ENCODE measurements at places on chromosomes 5 and 9.

DNA sequence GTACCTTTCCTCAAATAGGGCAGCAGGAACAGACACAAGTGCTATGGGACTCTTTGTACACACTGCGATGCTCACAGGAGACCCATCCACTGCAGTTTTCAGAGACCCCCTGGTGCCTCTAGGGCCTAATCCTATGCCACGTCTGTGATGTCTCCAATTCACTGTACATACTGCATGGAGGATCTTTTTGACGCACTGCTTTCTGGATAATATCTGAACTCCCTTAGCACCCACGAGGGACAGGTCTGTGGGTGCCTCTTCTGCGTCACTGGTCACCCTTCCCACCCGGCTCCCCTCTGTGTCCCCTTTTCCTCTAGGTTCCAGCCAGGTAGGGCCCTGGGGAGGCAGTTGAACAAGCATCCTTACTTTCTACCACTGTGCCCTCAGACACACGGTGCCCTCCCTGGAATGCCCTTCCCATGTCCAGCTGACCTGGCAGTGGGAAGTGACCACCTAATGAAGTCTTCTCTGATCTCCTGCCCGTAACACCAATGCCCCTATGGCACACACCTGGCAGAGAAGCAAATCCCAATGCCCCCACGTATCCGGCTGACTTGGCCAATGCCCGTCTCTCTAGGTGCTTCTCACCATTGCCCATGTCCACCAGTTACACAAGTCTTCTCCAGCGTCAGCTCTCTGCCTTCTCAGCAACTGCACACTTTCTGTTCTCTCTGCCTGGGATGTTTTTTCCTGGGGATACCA is 41.5 kb downstream of the FOXI1 start:
- DNase-seq: no peak

- DNase-seq: no peak
Observed at GRCh38 chr5:58849921-58850667, 267.2 kb downstream of the RAB3C start.

DNA sequence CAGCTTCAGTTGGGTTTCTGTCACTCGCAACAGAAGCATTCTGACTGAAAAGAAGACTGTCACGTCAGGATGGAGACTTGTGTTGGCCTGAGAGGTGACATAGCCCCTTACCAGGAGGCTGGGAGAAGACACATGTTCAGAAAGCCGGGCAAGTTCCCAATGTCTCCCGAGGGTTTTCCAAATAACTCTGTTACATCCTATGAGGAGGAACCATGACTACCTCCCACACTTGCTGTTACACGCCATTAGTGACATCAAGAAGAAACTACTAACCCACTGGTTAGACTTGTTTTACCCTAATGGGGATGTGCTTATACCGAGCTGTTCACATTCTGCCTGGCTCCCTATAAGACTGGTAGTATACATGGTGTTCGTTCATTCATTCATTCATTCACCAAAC is 33.3 kb downstream of the SH3PXD2B start:
- no peak for DNase-seq

DNA sequence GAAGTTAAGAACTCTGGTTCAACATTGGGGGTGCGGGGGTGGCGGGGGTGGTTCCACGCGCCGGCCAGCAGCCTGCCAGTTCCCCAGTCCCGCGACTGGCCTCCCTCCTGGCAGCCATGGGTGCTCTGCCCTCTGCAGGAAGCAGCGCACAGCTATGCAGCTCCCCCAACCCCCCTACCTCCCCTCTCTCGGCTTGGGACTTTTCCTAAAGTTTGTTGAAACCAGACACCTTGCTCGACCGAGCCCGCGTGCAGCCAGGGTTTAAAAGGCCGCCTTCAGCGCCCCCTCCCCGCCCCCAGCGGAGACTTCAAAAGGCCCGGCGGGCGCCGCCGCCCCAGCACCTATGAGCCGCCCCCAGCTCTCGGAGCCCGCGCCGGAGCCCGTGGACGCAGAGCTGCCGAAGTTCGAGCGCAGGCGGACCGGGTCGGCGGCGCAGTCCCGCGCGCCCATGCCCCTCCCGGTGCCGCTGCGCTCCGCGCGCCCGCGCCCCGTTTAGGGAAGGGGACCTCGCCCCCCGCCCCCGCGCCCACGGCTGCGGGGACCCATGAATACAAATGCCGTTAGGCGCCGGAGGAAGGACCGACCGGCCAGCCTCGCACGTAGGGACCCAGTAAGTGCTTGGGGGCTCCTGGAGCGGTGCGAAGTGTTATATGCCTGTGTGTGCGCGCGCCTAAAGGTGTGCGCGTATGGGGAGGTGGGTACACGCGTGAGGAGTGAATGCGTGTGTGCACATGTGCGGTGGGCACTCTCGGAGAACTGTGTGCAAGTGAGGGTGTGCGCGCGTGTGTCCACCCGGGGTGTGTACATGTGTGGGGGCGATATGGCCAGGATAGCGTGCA is 1.4 kb upstream of the COL27A1 start:
- DNase-seq: no peak

DNA sequence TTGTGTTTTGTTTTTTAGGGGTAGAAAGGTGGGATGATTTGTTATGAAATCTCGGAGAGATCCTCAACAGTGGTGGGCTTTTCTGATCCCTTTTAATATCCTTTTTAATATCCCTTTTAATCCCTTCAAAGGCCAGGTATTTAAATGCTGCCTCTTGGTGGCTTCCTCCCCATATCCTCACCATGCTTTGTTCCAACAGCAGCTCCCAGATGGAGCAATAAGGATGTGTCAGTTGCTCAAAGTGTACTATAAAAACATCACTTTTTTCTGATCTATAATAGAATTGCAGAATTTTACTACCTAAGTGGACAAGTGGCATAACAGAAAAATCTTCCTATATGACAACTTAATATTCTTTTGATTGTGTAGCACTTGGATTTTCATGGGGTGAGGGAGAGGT is 160.1 kb downstream of the GNAQ start:
- DNase-seq: no peak

DNA sequence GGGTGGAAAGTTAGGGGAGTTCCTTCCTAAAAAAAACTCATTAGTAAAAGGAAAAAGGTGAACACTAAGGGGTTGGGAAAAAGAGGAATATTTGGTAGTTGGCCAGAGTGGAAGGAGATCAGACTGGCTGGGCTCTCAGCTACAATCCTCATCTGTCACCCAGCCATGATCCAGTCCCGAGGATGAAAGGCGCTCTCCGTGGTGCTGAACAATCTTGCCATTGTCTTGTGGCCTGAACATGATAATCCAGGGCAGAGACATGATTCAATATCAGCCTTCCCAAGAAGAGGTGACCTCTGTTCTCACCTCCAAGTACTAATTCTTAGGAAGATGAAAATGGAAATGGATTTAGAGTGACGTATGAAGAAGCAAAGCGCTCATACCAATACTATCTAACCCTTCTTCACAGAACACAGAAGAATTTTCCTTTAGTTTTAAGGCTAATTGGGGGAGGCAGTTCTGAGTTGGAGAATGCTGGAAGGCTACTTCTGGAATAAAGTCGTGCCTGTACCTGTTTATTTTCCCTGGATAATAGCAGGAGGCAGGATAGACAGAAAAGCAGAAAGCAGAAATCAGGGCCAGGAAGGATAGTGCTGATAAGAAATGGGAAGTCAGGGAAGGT is 36.6 kb upstream of the MYORG start:
- DNase-seq: no peak

DNA sequence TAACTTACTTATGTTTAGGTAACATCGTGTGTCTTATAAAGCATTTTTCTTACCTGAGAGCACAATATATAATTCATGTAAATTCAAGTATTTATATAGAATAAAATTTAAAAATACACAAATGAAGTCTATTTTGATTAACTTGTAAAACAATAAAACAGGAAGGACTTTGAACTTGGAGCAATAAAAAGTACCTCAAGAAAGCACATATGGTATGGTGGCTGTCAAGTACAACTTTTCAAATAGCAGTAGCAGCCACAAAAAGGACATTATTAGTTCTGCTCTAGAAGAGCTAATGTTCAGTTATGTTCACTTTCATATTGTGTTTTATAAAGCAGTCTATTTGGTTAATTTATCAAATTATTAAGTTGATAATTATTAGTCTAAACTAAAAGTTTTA is 31.4 kb downstream of the SLF1 start:
- DNase-seq: no peak

GRCh38 chr9:99134893-99135341 is 30.0 kb downstream of the TGFBR1 start:
- no peak for DNase-seq

DNA sequence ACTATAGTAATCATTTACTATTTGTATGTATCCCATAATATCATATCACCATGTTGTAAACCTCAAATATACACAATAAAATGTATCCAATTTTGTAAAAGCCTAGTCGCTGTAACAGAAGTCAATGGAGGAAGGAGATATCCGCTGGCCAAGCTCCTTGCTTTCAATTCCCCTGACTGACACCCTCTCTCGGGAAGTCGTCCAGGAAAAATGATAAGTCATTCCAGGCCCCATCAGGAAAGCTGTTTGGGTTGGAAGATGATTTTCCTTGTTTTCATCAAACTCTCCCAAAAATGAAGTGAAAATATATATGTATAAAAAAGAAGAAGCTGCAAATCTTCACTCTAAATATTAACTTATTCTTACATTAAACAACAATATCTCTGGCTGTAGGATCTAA is 52.2 kb upstream of the GABRB2 start:
- no peak for DNase-seq

DNA sequence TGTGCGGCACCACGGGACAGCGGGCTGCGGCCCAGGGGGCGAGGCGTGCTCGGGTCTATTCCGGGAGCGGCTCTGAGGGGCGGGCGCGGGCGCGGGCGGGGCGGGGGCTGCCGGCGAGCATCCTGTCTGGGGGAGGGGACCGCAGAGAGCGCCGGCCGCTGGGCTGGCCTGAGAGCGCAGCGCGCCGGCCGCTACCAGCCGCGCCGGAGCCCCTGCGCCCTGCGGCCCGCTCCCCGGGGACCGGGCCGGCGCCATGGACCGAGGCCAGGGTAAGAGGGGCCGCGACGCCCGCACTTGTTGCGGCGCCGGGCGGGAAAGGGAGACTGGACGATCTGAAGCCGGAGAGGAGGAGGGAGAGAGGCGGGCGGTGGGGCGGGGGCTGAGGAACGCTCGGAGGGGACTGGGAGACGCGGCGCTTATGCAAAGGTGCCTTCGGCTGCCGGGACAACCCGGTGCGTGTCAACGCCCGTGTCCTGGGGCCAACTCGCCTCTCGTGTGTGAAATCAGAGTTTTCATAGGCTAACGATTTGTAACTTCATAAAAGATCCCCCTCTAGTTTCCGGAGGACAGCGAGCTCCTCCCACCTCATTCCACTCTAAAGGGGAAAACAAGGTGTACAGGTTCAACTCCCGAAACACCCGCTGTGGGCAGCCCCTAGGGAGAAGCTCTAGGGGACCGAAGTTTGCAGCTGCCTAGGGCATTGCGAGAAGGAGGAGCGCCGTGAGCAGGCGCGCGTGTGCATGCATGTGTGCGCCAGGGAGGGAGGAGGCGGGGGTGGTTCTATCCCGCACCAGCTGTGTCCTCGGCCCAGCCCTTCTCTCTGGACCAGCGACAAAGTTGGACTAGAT is at the start of gene AFAP1L1:
TSS of gene AFAP1L1 (plus strand) at position 144 of the 848 bp plus-strand sequence. CDS start at position 254, 110 bp downstream.
- DNase-seq: no peak

GRCh38 chr5:17046320-17046719 is 110.2 kb upstream of the MYO10 start:
- no peak for DNase-seq

GRCh38 chr9:112173489-112174221 is 1.4 kb downstream of the SUSD1 start:
- no peak for DNase-seq

- DNase-seq: no peak
Observed at GRCh38 chr5:74446725-74447241, 193.7 kb downstream of the ENC1 start.

DNA sequence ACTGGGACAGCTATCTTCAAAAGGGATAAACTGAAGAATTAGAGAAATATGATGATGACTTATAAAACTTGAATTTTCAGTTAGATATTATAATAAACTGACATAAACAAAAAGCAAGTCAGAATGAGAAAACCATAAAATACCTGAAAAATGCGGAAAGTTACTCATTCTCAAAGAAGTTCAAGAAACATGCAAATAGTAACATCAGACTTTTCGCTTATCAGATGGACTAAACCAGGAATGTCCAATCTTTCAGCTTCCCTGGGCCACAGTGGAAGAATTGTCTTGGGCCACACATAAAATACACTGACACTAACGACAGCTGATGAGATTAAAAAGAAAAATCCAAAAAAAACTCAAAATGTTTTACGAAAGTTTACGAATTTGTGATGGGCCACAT is 53.9 kb downstream of the DROSHA start:
- no peak for DNase-seq

DNA sequence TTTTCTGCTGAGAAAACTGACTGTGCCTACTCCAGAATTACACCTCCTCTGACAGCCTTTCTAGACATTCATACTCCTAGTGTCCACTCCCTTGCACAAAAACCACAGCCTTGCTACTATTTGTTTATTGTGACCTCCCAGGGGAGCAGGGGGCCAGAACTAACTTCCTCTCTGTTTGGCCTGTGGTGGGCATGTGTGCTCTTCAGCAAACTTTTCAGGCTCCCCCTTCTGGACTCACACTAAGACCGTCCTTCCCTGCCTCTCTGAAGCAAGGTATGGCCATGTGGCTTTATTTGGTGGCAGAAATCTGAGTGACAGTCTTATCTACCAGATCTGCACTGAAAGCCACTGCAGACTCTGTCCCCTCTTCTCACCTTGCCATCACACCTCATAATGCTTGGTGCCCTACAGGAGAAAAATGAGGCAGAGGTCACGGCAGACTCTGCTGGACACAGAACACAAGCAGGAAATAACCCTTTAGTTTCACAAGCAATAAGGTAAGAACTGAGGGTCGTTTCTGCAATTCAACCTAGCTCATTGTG is 28.2 kb downstream of the LIFR start:
- DNase-seq: no peak

DNA sequence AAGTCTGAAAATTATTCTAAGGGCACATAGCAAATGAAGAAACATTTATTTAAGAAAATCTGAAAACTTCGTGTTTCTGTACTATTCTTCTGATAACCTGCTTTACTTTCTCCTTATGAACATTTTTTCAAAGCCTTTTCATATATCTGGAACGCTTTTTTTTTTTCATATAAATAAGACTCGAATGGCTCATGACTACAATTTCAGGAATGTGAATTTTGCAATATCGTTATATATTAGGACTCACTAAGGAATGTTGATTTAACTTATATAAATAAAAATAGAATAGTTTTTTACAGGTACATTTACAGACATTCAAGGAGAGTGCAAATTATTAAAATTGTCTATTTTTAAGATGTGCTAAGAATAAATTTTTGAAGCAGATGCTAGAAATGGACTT is 42.9 kb downstream of the GPBP1 start:
- DNase-seq: no peak

DNA sequence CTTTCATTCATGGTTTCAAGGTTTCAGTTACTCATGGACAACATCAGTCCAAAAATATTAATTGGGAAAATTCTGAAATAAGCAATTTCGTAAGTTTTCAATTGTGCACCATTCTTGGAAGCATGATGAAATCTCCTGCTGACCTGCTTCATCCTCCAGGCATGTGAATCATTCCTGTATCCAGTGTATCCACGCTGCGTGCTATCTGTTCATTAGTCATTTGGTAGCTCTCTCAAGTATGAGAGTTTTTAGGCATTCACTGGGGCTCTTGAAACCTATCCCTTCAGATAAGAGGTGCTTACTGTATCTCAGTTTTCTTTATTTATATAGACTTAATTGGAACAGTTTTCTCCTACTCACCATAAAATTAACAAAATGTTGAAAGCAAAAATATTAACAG is 293.0 kb downstream of the CDH12 start:
- DNase-seq: no peak

Measured in stimulated activated CD4-positive, alpha-beta T cell treated with anti-CD3 and anti-CD28 coated beads, Interleukin-15, amount 100 ng/mL, for 1 hour (primary cell).